Activated naive CD4-positive, alpha-beta T cell (primary cell): ENCODE measurements at places on chromosomes 12 and 14.

DNA sequence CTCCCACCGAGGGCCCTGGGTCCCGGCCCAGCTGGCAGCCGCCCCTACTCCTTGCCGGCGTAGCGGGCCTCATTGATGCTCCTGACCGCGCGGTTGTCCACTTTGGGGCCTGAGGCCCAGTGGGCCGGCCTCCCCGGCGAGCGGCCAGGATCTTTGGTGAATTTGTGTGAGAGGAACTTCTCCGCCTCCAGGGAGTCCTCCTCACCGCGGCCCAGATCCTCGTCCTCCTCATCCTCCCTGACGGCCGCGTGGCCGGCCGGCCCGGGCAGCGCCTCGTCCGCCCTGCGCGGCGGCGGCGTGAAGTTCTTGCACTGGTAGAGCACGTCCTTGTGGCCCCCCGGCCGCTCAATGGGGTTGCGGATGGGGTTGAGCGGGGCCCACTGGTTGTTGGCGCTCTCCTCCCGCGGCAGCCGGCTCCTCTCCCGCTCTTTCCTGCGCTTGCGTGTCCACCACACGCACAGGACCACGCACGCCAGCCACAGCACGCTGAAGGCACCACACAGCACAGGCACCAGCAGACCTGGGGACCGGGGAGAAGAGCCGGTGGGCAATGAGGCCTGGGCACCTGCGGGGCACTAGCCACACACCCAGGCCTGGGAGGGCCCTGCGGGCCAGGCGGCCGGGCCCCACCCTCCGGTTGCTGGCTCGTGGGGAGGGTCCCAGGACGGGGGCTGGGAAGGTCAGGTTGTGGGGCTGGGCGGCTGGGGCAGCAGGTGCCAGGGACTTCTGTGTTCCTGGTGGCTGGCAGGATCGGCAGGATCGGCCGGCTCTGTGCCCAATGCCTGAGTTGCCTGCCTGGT is 25.7 kb downstream of the JAG2 start:
- no peak for DNase-seq

DNA sequence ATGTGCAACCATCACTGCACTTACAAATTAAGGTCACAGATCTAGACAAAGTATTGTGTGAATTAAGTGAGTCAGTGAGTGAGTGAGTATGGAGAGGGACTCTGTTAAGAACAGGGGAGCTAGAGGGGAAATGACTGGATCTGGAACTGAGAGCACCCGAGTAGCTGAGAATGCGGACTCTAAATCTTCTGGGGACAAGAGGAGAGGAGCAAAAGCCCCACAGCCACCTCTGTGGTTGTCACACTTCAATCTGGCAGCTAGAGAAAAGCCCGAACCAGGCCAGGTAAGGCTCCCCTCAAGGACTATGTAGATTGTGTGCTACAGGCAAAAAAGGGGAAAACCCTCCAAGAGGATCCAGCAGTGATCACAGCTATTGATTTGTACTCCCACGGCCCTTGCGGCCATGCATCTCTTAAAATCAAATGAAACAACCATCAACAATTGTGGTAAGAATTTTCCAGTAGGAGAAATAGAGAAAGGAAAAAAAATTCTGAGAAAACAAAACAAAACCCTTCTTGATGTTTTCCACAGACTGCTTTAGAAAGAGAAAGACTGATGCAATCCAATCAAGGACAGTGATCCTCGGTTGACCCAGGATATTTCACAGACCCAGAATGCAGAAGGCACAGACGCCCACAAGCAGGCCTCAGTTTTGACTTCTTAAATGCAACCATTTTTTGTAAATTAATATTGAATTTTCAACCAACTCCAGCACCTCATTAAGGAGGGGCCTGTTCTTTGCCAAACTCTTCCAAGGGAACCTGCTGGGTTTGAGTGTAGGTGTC is 109.6 kb downstream of the SLC38A6 start:
- DNase-seq = no peak

- DNase-seq = no peak
Observed at GRCh38 chr14:85300107-85300506, 229.8 kb upstream of the FLRT2 start.

DNA sequence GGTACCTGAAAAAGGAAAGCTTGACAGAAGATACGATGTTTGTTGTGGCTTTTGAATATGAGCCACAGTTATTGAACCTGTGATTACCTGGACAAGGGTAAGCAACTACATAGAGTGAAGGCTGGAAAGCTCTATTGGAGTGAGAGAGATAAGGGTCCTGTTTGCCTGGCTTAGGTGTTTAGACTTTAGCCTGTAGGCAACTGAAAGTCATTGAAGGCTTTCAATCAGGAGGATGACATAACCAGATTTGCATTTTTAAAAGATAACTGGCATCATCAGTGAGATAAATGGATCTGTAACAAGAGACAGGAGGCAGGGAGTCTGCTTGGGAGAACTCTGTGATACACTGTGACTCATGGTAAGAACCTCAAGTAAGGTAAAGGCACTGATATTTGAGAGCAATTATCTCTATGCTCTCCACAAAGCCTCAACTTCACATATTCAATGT is 128.9 kb upstream of the SOX5 start:
- no peak for DNase-seq

DNA sequence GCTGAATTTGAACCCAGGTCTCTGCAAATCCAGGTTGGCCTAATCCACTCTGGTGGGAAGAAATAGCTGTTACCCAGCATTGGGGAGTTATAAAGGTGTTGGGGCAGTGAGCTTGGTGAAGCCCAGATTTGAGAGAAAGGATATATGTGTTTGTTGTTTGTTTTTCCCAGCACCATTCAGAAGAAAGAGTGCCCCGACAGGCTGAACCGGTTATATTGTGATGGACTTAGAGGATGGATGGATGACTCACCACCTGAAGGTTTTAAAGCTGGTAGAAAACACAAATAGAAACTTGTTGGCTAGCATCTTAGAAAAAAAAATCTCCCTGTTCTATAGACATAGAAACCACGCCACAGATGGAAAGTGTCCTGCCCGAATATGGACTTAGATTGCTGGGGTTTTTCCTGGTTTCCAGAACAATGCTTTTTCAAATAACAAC is 404.6 kb downstream of the MED13L start:
- DNase-seq = no peak

- DNase-seq = no peak
Observed at GRCh38 chr14:25696176-25696575, 646.2 kb upstream of the STXBP6 start.

- no peak for DNase-seq
Observed at GRCh38 chr14:95469134-95469481, 47.3 kb downstream of the SYNE3 start.

DNA sequence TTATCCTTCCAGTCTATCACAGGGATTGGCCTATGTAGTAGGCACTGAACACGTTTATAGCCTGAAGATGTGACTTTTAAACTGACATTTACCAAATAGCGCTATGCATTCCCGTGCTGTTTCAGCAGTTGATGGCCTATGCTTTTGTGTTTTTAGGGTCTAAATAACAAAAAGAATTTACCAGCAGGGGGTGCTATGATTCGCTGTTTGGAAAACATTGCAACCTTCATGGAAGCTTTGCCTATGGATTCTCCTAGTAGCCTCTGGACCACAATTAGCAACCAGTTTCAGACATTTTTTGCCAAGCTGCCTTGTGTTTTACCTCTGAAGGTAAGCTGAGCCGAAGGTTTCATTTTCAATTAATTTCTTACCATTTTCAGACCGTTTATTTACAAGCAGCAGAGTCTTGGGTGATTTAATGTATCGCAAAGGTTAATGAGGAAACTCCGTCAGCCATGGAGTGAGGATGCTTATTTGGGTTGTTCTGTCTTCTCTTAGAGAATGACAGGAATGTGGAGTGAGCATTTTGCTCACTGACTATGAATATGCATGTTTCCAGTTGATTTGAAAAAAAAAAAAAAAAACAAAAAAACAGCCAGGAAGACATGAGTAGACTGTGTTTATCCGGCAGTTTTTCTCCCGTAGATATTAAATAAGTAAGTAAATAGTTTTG is 133.1 kb downstream of the PRIMA1 start:
- no peak for DNase-seq

DNA sequence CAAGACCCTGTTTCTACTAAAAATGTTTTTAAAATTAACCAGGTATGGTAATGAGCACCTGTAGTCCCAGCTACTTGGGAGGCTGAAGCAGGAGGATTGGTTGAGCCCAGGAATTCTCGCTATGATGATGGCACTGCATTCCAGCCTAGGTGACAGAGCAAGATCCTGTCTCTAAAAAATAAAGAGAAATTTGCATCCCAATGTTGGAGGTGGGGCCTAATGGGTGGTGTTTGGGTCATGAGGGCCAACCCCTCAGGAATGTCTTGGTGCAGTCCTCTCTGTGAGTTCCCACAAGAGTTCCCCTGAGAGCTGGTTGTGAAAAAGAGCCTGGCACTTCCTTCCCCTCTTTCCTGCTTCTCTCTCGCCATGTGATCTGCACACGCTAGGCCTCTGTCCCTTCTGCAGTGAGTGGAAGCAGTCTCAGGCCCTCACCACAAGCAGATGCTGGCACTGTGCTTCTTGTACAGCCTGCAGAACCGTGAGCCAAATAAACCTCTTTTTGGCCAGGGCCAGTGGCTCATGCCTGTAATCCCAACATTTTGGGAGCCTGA is 11.3 kb downstream of the ACOT6 start:
- no peak for DNase-seq

- no peak for DNase-seq
Observed at GRCh38 chr12:39587225-39587624, 32.4 kb downstream of the ABCD2 start.

DNA sequence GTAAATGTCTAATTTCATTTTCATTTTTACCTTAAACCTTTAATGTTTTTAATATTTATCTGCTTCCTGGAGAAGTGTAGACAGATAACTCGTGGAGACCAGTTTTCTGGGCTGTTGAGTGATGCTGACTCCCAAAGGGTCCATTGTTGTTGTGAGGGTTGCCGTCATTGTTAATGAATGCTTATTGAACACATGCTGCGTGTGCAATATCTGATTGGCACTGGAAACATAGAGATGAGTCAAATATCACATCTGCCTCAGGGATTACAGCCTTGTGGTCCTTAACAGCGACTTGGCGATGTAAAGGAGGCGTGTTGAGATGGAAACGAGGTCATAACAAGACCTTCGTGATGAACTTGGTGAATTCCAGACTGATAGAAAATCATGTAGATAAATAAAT is 85.9 kb downstream of the FBXW8 start:
- no peak for DNase-seq
